ENCODE measurements at places on chromosomes 12 and 14. TPM values are rescaled to one million over a fixed set of nuclear protein-coding genes. Genes with fewer than 3 reads are reported as not detected.

DNA sequence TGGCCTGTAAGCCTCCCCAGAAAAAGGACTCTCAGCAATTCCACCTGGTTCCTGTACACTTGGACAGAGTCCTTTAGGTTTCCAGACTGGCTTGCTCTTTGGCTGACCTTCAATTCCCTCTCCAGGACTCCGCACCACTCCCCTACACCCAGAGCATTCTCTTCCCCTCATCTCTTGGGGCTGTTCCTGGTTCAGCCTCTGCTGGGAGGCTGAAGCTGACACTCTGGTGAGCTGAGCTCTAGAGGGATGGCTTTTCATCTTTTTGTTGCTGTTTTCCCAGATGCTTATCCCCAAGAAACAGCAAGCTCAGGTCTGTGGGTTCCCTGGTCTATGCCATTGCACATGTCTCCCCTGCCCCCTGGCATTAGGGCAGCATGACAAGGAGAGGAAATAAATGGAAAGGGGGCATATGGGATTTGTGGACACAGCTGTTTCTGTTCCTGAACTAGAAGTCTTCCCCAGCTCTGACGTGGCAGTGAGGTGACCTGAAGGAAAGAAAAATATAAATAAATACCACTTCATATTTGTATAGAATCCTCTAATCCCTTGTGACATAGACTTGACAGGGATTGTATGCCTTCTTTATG lies 1.3 kb downstream of the RNASE7 start:
- DNase-seq: no peak

GRCh38 chr12:123951467-123951866 lies 21.2 kb downstream of the CCDC92 start:
- no peak for DNase-seq

DNA sequence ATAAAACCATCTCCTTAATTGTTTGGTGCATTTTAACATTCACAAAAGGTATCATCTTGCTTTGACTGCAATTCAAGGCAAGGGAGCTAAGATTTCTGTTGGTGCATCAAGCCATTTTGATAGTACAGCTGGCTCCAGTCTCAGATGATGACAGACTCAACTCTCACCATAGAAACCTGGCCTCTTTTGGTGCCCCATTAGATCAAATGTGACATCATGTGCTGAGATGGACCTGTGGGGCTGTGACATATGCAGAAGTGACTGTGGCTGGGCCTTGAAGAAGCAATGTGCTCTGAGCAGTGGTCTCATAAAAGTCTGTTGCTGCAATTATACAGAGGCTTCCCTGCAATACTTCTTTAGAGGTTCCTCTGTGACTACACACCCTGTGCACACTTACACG lies 88.4 kb downstream of the SLC2A13 start:
- no peak for DNase-seq

DNA sequence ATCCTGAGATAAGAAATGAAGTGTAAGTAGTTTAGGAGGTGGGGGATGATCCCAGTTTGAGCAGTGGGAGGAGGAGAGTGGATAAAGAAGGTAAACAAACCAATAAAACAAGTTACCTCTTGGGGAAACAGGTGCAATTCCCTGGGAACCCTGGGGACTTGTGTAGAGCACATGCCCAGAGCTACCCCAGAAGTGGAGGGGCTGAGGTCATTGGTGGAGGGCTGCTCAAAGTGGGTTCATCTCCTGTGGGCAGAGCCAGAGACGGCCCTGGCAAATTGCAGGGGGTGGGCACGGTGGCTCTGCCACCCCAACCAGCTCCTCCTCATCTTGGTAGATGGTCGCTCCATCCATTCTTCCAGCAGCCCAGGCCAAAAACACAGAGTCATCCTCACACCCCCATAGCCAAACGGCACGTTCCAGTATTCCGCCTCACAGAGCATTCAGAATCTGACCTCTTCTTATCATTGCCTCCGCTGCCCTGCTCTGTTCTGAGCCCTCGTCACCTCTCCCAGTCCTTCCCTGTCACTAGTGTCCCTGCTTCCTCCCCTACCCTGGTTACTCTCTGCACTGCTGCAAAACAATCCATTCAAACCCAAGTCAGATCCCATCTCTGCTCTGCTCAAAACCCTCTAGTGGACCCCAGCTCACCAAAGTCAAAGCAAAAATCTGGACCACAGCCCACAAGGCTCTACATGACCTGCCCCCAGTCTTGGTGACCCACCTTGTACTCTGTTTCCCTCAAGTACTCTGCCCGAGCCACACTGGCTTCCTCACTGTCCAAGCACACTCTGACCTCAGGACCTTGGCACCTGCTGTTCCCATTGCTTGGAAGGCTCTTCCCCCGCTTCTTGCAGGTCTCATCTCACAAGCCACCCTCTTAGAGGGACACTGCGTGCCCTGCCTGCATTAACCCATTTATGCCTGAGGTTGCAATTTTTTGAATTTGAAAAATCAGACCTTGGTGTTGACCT lies 5.5 kb downstream of the CYP46A1 start:
- DNase-seq: no peak

DNA sequence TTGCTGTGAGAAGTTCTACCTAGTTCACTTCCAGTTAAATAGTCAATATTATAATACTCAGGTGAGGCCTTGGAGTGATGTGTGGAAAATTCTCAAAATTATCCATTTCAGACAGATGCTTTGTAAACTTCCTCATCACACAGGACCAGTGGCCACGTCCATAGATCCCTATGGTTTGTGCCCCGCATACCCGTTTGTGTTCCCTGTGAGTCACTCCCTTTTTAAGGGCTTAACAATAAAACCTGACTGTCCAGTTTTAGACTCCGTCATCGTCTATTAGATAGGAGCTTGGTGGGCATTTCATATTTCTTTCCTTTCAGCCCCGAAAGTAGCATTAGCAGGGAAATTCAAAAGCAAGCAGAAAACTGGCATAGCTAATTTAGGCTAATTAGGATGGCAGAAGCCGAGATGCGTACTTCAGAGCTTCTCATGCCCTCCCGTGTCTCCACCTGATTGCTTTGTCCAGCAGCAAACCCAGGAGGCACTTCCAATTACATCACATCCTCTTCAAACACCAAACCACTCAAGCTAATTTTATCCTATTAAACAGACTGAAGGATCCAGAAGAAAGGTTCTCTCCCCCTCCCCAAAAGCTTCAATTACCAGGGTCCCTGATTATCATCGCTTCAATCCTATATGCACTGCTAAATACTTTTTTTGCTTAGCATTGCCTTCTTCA lies 186.6 kb upstream of the OTX2 start:
- DNase-seq: no peak

GRCh38 chr12:52918351-52918750 lies 13.5 kb upstream of the KRT8 start:
- DNase-seq: no peak

The NR1H4 gene
- not detected for total RNA-seq

The PUS1 gene
- total RNA-seq: 116 TPM

The AGAP2 gene
- total RNA-seq: 22.6 TPM

DNA sequence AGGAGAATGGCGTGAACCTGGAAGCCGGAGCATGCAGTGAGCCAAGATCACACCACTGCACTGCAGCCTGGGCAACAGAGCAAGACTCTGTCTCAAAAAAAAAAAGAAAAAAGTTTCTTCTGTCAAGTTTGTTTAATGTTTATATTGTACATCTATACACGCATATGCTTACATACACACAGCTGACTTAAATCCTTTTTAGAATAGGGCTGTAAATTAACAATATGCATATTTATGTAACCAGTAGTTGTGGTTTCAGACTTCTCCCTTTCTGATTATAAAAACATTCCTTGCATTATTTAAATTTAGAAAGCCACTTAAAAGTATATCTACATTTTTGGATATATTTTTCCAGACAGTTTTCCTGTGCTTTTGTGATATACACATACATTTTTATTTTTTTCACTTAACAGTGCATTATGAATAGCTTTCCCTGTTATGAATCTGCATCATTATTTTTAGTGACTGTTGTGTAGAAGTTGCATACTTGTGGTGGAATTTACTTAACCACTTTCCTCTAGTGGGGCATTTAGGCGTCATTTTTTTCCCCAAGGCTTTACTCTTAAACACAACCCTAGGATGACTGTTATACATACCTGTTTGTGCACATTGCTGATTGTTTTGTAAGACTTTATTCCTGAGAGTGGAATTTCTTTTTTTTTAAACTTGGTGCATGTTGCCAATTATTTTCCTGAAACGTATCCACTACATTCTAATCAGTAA lies 29.4 kb downstream of the POLR3B start:
- DNase-seq: no peak

- DNase-seq: no peak
Measured at GRCh38 chr12:119672194-119672593, 4.3 kb downstream of the PRKAB1 start.

The IL26 gene
- 0.21 TPM for total RNA-seq

DNA sequence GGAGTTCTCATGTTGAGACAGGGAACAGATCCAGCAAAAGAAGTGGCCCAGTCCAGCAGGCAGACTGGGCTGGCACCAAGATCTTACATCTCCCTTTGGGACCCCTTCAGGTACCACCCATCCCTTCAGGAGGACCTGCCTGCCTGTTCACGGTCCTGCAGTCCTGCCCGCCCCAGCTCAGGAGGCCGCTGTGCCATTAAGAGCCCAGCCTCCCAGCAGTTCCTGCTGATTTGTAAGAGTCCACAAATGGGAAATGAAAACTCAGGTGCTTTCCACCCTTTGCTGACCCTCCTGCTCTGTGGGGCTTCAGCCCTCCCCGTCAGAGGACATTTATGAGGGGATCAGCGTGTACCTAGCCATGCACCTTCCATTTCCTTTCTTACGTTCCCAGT lies 39.5 kb downstream of the C14orf132 start:
- DNase-seq: no peak

DNA sequence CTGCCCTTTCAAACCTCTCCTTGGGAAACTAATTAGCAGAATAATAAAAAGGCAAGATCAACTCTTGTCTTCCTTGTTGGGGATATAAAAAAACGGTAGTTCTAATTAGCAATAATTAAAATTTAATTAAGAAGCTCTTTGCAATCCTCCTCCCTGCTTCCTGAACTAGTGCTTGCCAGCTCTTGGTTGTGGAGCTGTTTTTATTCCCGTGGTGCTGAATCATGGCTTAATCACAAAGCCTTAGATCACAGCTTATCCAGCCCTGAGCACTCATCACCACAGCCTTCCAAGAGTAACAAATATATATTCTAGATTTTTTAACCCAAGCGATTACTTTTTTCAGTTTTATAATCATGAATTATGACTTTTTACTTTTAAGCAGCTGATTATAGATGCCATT lies 63.2 kb upstream of the INSM2 start:
- no peak for DNase-seq

- no peak for DNase-seq
Measured at GRCh38 chr14:24254630-24255392, 8.2 kb downstream of the TGM1 start.

The GALNT8 gene
- 0.08 TPM for total RNA-seq

GRCh38 chr14:24880689-24881088 lies 169.3 kb downstream of the STXBP6 start:
- DNase-seq: no peak

The LGR5 gene
- not detected for total RNA-seq

GRCh38 chr12:125492354-125493270 lies 427.4 kb downstream of the AACS start:
- DNase-seq: no peak

- no peak for DNase-seq
Measured at GRCh38 chr12:47752121-47752520, 6.6 kb downstream of the RAPGEF3 start.

The CCDC175 gene
- total RNA-seq: not detected

DNA sequence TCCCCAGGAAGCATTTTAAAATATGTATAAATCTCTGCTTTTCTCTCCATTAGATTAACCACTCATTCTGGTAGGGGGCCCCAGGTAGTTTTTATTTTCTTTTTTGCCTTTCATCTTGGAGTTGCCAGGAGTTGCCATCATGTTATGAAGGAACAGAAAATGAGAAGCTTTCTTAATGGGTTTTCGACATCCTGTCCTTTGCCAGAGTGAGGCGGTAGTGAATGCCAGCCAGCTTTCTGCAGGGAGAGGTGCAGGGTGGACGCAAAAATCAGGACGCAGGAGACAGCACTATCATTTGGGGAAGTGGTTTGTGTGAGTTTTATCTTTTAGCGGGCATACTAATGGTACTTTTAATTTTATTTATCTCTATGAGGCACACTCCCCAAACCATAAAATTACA lies 1.7 kb downstream of the RASSF8 start:
- DNase-seq: no peak
